ENCODE measurements at places on chromosomes 1 and 21. TPM values are rescaled to one million over a fixed set of nuclear protein-coding genes. Genes with fewer than 3 reads are reported as not detected.

- DNase-seq, result no peak
Measured at GRCh38 chr1:89794406-89794805, 26.4 kb upstream of the LRRC8D start.

DNA sequence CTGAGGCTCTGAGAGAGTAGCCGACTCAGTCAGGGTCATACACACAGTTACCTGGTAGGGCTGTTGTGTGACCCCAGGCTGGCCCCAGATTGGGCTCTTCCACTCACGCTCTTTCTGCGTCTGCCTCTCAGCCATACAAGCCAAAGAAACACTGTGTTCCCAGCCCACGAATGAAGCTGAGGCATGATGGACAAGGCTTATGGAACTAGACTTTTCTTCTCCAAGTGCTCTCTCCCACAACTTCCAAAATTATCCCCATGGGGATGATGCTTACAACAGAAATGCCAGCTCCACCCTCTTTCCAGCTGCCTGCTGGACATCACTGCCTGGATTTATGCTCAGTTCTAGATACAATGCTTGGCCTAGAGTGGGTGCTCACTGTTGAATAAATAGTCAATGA is 102.8 kb upstream of the JUN start:
- DNase-seq, result no peak

DNA sequence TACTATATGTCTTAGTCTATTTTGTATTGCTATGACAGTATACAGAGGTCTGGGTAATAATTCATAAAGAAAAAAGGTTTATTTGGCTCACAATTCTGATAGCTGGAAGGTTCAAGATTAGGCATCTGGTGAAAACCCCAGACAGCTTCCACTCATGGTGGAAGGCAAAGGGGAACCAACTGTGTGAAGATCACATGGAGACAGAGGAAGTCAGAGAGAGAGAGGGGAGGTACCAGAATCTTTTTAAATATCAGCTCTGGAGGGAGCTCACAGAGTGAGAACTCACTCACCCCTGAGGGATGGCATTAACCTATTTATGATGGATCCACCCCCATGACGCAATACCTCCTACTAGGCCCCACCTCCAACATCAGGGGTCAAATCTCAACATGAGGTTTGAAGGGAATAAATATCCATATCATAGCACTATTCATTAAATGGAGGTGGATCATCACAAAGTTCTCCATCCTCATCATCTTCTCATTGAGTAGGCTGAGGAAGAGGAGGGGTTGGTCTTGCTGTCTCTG is 290.5 kb downstream of the DSCAM start:
- DNase-seq, result no peak

DNA sequence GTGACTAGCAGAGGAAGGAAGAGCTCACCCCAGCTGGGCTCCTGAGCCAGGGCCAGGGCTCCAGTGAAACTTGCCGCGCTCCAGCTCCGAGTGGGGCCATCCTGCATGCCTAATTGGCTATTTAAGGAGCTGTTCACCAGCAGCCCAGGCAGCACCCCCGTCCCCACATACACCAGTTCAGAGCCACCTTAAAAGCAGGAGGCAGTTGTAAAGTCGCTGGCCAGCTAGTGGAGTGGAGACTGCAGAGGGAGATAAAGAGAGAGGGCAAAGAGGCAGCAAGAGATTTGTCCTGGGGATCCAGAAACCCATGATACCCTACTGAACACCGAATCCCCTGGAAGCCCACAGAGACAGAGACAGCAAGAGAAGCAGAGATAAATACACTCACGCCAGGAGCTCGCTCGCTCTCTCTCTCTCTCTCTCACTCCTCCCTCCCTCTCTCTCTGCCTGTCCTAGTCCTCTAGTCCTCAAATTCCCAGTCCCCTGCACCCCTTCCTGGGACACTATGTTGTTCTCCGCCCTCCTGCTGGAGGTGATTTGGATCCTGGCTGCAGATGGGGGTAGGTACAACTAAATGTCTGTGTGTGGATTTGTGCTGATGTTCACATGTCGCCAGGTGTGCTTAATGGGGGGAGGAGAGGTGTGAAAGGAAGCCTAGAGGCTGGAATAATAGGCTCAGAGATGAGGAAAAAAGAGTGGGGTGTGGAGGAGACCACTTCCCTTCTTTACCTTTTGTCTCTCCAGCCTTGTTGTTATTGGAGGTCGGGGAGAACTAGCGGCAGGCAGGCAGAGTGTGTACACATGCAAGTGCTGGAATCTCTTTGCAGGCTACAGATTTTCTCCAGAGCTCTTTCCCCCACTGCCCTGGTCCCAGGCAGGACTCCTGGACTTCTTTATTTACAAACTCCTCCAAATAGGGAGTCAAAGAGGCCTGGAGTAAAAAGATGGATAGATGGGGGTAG is at the start of gene CA14:
Gene CA14 (plus strand): TSS at position 151 of the 962 bp plus-strand sequence. CDS start 355 bp downstream, at position 506.
- no peak for DNase-seq

DNA sequence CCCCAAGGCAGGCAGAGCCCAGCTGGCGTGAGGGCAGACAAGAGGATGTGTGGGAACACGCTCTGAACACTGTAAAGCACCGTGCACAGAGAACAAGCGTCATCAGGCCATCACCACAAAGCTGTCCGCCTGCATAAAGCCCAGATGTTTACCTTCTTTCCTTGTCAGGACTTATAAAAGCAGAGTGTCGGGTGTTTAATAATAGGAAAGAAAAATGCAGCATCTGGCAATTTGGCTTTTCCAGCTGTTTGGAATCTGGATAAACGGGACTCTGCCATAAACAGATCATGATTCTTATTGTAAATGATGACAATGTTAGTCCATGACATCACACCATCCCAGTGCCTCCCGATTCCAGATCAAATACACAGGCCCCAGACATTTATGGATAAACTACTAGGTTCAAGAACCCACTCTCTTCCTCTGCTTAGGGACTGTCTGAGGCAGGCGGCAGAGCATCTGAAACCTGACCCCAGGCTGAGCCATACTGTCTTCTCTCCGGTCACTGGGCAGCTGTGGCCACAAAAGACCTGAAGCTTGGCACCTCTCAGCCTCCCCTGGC is 4.2 kb downstream of the GLIS1 start:
- DNase-seq, result no peak

Gene OPTC
- total RNA-seq, result not detected

- no peak for DNase-seq
Measured at GRCh38 chr1:43267291-43267805, 2.4 kb upstream of the TMEM125 start.

DNA sequence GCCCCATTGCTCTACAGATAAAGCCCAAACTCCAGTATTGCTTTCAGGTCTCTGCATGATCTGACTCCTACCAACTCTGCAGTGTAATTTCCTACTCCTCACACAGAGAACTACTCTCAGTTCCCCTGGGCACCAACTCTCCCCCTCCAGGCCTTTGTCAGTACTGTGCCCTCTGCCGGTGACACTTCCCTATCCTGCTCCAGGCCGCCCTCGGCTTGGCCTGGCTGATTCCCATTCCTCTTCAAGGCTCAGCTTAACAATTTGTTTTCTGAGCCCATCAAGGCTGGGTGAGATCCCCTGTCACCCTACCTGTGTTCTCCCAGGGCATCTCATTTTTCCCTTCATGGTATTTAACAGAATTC is 2.6 kb downstream of the SLAMF8 start:
- peak; percentile 49 for DNase-seq
